ENCODE measurements at places on chromosomes 12 and 14.
A peak's percentile ranks its signal among the peaks of the same experiment; 100 is the strongest.

- peak; percentile 84 for DNase-seq
Measured at GRCh38 chr14:68786491-68787091, 6.3 kb downstream of the ZFP36L1 start.

DNA sequence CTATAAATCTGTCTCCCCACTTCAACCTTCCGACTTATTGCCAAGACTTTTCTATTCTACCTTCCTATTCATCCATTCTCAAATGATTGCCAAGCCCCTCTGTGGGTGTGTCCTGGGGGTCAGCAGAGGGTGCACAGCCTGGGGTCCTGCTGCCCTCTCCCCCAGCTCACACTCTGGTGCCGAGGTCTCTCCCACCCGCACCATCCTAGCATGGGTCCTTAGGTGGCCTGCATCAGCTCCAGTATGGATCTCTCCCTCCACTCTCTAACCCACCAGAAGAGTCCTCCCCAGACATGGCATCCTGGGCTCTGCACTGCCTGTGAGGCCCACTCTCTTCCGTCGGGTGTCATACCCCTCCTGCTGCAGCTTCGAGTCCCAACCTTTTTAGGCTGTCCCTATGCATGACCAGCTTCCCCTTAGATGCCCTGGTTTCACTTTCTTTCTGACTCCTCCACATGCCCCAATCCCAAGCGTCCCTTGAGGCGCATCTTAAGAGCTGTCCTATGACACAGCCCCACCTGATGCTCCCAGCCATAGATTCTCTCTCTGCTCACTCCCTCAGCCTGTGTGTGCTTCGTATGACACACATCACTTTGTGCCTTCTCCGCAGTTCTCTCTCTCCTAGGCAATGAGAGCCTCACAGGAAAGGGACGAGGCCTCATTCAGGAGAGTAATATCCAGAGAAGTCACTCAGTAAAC is 43.9 kb downstream of the GIT2 start:
- no peak for DNase-seq

- DNase-seq = no peak
Measured at GRCh38 chr12:31651893-31652521, 7.5 kb upstream of the ETFBKMT start.

GRCh38 chr14:96202441-96203094 is 2.1 kb upstream of the BDKRB2 start:
- DNase-seq = no peak

DNA sequence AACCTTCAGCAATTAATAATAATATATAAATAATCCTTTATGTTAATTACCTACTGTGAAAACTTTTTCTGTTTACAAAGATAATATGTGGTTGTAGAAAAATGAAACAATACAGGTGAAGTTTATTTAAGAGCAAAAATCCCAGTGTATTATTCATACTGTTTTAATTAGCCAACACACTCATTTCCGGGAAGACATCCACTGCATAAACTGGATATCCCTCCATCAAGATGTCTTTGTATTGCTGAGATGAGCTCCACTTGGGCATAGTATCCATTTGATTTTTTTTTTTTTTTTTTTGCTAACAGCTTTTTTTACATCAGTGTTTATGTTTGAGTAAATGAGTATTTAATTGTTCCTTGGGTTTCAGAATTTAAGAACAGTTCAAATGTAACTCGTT is 13.7 kb upstream of the DERA start:
- DNase-seq = no peak

DNA sequence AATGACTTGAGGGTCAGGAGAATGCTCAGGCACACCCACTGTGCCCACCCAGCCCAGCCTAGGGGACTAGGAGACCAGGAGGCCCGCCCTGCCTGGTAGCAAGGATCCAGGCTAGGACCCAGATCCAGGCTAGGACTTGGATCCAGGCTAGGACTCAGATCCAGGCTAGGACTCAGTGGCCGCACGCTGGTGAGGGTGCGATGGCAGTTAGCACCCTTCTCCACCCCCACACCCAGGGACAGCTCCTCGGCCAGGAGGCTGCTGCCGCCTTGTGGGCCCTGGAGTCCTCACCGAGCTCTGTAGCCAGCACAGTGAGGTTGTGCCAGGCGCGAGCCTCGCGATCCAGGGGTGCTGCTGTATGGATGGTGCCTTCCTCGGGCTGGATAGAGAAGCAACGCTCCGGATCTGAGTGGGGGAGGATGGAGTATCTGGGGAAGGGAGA is 5.1 kb downstream of the CDH24 start:
- DNase-seq = no peak

DNA sequence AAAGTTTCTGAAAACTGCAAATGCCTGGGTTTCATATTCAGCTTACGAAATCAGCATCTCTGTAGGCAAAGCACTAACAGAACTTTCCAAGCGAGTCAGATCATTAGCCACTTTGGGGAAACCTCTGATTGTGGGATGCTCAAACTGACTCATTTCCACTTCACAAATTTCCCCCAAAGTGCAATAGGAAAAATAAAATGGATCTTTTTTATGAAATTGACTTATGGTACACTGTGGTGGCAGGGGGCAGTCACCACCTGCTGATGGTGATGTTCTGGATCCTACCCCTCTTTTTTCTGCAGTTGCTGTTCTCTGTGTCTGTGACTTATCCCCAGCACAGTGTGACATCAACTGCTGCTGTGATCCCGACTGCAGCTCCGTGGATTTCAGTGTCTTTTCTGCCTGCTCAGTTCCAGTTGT is 5.6 kb downstream of the TCTN1 start:
- DNase-seq = no peak

GRCh38 chr12:110637869-110638441 is 24.0 kb downstream of the TCTN1 start:
- DNase-seq = no peak

Measured in RCC 7860 (cell line).